Central memory CD8-positive, alpha-beta T cell (primary cell): ENCODE measurements at places on chromosomes 11 and 22.

DNA sequence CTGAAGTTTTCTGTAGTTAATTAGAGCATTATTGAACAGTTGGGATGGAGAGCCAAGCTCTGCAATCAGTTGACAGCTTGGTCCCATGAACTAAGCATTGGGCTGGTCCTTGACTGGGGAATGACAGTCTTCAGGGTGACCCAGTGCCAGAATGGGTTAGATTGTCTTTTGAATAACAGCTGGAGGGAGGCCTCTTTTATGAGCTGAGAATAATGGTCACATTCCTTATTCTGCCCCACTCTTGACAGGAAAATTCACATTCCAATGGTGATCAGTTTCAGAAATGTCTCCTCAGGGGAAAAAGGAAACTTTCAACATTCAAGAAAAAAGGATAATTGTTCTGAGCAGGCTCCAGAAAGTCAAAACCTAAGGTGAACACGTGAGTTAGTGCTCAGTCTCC is 113.9 kb downstream of the KIRREL3 start:
- H3K4me1 ChIP-seq = no peaks in the 10 kb centered on the region
- peaks cover 6% of the 10 kb centered on the region for H3K27me3 ChIP-seq

DNA sequence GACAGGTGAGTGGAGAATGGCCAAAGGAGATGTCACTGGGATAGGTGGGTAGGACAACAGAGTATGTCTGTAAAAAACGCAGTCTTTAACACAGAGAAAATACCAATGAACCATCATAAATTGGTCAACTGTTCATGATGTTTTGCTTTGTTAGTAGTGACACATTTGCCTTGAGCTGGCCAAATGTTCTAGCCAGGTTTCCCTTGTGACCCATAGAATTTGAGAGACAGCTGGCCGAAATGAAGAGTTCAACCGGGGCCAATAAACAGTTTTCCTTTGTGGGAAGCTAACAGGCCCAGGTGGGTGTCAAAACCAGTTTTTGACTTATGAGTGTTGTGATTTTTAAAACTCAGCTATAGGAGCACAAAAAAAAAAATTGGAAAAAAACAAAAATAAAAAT is 116.6 kb upstream of the BID start:
- no peaks in the 10 kb centered on the region for H3K27me3 ChIP-seq
- peaks cover 33% of the 10 kb centered on the region for H3K36me3 ChIP-seq
- no peaks in the 10 kb centered on the region for H3K4me1 ChIP-seq
- H3K27ac ChIP-seq = no peak overlapping the region
- DNase-seq = no peak

- DNase-seq = no peak
- no peaks in the 10 kb centered on the region for H3K27me3 ChIP-seq
- H3K4me1 ChIP-seq = peaks cover 49% of the 10 kb centered on the region
- H3K27ac ChIP-seq = peak overlapping the region; percentile 19
- H3K4me3 ChIP-seq = no peak overlapping the region
- peaks cover 53% of the 10 kb centered on the region for H3K36me3 ChIP-seq
Observed at GRCh38 chr22:42604403-42604802, 10.3 kb downstream of the POLDIP3 start.

- H3K27ac ChIP-seq = no peak overlapping the region
- no peak overlapping the region for H3K4me3 ChIP-seq
- no peaks in the 10 kb centered on the region for H3K27me3 ChIP-seq
- no peaks in the 10 kb centered on the region for H3K4me1 ChIP-seq
Observed at GRCh38 chr11:6539748-6540268, 42.7 kb downstream of the DNHD1 start.

- H3K4me3 ChIP-seq = no peak overlapping the region
- peaks cover 7% of the 10 kb centered on the region for H3K36me3 ChIP-seq
- no peak overlapping the region for H3K27ac ChIP-seq
- H3K4me1 ChIP-seq = peaks cover 16% of the 10 kb centered on the region
Observed at GRCh38 chr22:30044881-30045493, 35.3 kb upstream of the HORMAD2 start.
